ENCODE measurements at places on chromosomes 7 and 10. TPM values are rescaled to one million over a fixed set of nuclear protein-coding genes. Genes with fewer than 3 reads are reported as not detected.

CYP3A4 gene
- not detected for total RNA-seq

FASTK gene
- 121 TPM for total RNA-seq

CCDC172 gene
- total RNA-seq: not detected

AKR1C4 gene
- not detected for total RNA-seq

DNA sequence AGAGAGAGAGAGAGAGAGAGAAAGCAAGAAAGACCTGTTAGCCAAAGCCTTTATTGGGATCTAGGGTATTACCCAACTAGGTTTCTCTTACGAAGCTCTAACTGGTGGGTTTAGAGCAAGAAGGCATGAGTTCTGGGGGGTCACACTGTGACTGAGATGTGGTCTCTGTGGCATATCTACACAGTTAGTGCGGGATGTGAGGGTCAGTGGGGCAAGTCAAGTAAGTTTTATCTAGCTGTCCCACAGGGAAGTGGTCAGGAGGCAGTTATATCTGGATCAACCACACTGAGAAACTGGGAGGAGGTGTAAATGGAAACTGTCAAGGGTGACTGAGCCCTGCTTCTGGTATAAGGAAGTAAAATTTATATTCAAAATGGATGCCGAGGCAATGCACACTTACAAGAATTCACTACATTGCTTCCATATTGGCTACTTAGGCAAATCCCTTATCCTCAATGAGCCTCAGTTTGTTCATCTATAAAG is 331.6 kb upstream of the HPS1 start:
- no peaks in the 10 kb centered on the region for H3K36me3 ChIP-seq
- DNase-seq: no peak
- no peaks in the 10 kb centered on the region for H3K4me1 ChIP-seq
- H3K4me3 ChIP-seq: no peak overlapping the region
- no peaks in the 10 kb centered on the region for H3K27me3 ChIP-seq

GRCh38 chr7:69738396-69738951 is 140.2 kb downstream of the AUTS2 start:
- H3K27me3 ChIP-seq: no peaks in the 10 kb centered on the region
- H3K4me1 ChIP-seq: no peaks in the 10 kb centered on the region
- no peak overlapping the region for H3K4me3 ChIP-seq
- no peak for DNase-seq

GRCh38 chr7:117203205-117203604 is 119.7 kb downstream of the WNT2 start:
- DNase-seq: no peak
- no peak overlapping the region for H3K27ac ChIP-seq
- peaks cover 8% of the 10 kb centered on the region for H3K36me3 ChIP-seq
- H3K4me3 ChIP-seq: no peak overlapping the region
- no peaks in the 10 kb centered on the region for H3K27me3 ChIP-seq
- no peaks in the 10 kb centered on the region for H3K4me1 ChIP-seq

- no peaks in the 10 kb centered on the region for H3K27me3 ChIP-seq
- no peak overlapping the region for H3K4me3 ChIP-seq
- H3K27ac ChIP-seq: no peak overlapping the region
- DNase-seq: no peak
Measured at GRCh38 chr7:18132811-18133210, 105.2 kb upstream of the PRPS1L1 start.

DNA sequence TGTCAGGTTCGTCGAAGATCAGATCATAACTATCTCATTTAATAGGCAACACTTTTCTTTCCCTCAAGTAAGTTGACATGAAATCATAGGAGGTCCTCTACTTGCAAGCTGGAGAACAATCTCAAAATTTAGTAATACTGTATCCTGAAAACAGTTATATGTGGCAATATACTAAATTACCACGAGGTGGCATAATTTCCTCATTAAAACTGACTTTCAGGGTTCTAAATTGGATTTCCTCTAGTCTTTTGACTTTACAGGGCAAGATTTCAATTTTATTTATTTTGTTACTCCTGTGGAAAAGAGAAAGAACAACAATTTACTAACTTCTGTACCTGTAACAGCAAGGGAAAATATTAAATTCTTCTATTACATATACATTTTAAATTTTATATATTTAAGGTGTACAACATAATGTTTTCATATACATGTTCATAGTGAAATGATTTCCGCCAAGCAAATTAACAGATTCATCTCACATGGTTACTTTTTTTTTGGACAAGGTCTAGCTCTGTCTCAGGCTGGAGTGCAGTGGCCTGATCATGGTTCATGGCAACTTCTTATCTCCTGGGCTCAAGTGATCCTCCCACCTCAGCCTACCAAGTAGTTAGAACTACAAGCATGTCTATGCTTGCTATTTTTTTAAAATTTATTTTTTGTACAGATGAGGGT is 53.4 kb upstream of the CYP2C18 start:
- H3K36me3 ChIP-seq: no peaks in the 10 kb centered on the region
- H3K27ac ChIP-seq: no peak overlapping the region
- H3K27me3 ChIP-seq: no peaks in the 10 kb centered on the region

DNA sequence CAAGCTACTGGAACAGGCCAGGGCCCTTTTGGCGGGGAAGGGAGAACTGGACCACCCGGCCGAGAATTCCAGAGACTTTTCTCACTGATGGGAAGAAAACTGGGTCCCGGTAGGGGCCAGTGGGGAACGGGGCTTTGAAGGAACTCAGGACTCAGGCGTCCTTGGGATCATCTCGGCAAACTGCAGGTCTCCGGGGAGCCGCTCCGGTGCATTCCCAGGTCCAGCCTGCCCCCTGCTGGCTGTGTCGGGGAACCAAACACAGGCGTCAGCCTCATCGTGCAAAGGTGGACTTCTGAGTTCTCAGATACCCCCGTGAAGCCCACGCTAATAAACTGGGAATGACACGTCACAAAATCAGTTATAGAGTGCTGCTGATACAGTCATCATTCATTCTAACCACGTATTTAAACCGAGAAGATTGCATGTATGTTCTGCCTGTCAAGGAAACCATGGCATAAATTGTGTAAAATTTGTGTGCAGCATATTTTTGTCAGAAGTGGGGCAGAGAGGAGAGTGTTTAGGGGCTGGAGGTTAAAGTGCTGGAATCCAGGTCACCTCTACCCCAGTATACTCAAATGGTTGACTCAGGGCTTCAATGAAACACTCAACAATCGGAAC is 76.1 kb upstream of the CPXM2 start:
- DNase-seq: peak; percentile 86
- no peaks in the 10 kb centered on the region for H3K36me3 ChIP-seq
- peaks cover 4% of the 10 kb centered on the region for H3K4me1 ChIP-seq
- no peaks in the 10 kb centered on the region for H3K27me3 ChIP-seq
- H3K4me3 ChIP-seq: peak overlapping the region; percentile 37

DNA sequence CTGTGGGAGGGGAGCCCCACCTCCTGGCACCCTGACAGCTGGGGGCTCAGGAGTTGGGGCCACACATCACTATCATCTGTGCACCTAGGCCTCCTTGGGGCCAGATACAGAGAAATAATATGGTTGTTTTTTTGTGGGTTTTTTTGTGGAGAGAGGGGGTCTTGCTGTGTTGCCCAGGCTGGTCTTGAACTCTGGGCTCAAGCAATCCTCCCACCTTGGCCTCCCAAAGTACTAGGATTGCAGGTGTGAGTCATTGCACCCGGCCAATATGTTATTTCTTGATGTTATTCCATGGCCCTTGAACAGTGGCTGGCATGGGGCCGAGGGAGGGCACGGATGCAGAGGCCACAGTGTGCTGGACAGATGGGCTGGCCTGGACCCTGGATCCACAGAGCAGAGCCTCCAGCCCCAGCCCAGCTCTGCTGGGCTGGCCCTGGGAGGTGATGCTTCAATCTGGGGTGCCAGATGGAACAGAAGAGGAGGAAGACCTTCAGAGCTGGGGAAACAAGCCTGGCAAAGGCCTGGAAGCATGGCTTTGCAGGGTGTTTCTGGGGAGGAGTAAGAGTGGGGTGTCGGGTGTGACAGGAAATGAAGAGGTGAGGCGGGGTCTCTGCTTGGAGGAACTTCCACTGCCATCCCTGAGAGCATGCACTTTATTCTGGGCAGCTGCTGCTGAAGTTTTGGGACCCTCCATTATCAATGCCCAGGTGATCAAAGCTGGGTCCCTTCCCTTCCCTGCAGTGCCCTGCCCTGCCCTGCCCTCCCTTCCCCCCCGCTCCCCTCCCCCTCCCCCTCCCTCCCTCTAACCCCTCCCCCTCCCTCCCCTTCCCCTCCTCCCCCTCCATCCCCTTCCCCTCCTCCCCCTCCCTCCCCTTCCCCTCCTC is 3.7 kb upstream of the FZD9 start:
- DNase-seq: no peak
- no peak overlapping the region for H3K4me3 ChIP-seq
- no peak overlapping the region for H3K27ac ChIP-seq
- H3K4me1 ChIP-seq: no peaks in the 10 kb centered on the region
- no peaks in the 10 kb centered on the region for H3K36me3 ChIP-seq

GRCh38 chr10:93245779-93246178 is 172.1 kb downstream of the CYP26A1 start:
- no peak overlapping the region for H3K27ac ChIP-seq
- H3K4me3 ChIP-seq: no peak overlapping the region
- no peaks in the 10 kb centered on the region for H3K27me3 ChIP-seq
- DNase-seq: no peak
- no peaks in the 10 kb centered on the region for H3K36me3 ChIP-seq

DNA sequence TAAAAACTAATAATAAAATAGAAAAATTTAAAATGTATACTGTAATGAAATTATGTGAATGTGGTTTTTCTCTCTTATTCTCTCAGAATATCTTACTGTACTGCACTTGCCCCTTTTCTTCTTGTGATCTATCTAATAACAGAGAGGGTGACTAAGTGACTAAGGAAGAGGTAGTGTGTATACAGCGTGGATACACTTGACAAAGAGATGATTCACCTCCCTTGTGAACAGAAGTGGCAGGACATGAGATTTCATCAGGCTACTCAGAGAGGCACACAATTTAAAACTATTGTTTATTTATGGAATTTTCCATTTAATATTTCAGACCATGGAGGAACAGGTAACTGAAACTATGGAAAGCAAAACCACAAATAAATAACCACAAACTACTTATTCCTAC is 806.6 kb upstream of the GHITM start:
- no peak overlapping the region for H3K27ac ChIP-seq
- DNase-seq: no peak
- H3K4me1 ChIP-seq: no peaks in the 10 kb centered on the region
- no peak overlapping the region for H3K4me3 ChIP-seq
- H3K27me3 ChIP-seq: no peaks in the 10 kb centered on the region

- no peak overlapping the region for H3K27ac ChIP-seq
- H3K4me1 ChIP-seq: no peaks in the 10 kb centered on the region
- DNase-seq: no peak
- no peaks in the 10 kb centered on the region for H3K27me3 ChIP-seq
- no peak overlapping the region for H3K4me3 ChIP-seq
Measured at GRCh38 chr7:66198956-66199355, 6.2 kb upstream of the TPST1 start.

DNA sequence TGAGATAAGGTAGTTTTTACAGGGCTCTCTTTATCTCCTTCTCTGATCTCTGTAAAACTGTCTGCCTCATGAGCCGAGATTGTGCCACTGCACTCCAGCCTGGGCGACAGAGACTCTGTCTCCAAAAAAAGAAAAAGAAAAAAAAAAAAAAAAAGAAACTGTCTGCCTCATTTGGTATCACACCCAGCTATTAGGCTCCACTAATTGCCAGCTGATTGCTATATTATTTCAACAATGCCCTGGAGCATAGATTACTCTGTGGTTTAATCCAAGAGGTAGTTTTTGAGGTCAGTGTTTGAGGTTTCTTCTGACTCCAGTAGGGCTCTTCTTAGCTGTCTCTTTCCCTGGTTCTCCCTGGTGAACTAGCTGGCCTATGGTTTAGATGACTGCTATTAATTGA is 268.1 kb upstream of the PLPP4 start:
- H3K27ac ChIP-seq: no peak overlapping the region
- H3K27me3 ChIP-seq: no peaks in the 10 kb centered on the region
- no peaks in the 10 kb centered on the region for H3K4me1 ChIP-seq
- DNase-seq: no peak
- H3K36me3 ChIP-seq: no peaks in the 10 kb centered on the region
